Aorta (tissue), 5 donors: ENCODE measurements at places on chromosomes 3 and 15. TPM values are rescaled to one million over a fixed set of nuclear protein-coding genes. Genes with fewer than 3 reads are reported as not detected.

Gene PLA2G4F
- not detected for total RNA-seq

DNA sequence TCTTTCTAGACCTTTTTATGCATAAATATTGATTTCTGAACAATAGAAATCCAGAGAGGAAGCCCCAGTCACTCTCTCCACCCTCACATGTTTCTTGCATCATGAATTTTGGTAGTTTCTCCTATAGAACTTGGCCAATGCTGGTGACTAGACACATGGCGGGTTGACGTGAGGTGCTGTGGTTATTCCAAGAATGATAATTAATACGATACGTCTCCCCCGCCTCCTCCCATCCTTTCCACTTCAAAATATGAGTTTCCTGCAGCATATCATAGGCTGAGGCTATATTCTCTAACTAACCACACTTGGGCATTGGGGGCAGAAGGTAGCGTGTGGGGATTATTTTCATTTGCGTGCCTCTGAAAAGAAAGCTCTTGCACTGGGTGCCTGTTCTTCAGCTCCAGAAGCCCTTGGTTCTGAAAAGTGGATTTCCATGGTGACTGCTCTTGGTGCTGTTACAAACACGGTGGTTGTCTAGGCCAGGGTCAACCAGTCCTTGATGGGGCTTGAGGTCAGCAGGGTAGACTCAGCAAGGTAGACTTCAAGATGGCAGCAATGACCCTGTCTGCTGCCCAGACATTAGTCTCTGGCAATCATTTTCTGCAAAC is 5.3 kb downstream of the TNFSF10 start:
- H3K27ac ChIP-seq: no peak overlapping the region
- no peaks in the 10 kb centered on the region for H3K4me1 ChIP-seq
- H3K4me3 ChIP-seq: no peak overlapping the region
- H3K36me3 ChIP-seq: no peaks in the 10 kb centered on the region
- no peaks in the 10 kb centered on the region for H3K27me3 ChIP-seq
- no peak for DNase-seq

GRCh38 chr3:173653781-173654180 is 256.2 kb downstream of the NLGN1 start:
- no peak for DNase-seq
- no peak overlapping the region for H3K4me3 ChIP-seq
- no peaks in the 10 kb centered on the region for H3K4me1 ChIP-seq
- no peaks in the 10 kb centered on the region for H3K36me3 ChIP-seq
- H3K27ac ChIP-seq: no peak overlapping the region

- H3K27ac ChIP-seq: peak overlapping the region; percentile 91
- H3K36me3 ChIP-seq: no peaks in the 10 kb centered on the region
- H3K4me1 ChIP-seq: no peaks in the 10 kb centered on the region
- H3K27me3 ChIP-seq: no peaks in the 10 kb centered on the region
- no peak overlapping the region for H3K4me3 ChIP-seq
- DNase-seq: no peak
These were observed 6.3 kb downstream of the BHLHE40 start for GRCh38 chr3:4985330-4986174.

- H3K27ac ChIP-seq: no peak overlapping the region
- no peaks in the 10 kb centered on the region for H3K36me3 ChIP-seq
- no peaks in the 10 kb centered on the region for H3K4me1 ChIP-seq
- DNase-seq: no peak
- no peak overlapping the region for H3K4me3 ChIP-seq
- H3K27me3 ChIP-seq: no peaks in the 10 kb centered on the region
These were observed 433.4 kb upstream of the GBE1 start for GRCh38 chr3:82194870-82195269.

DNA sequence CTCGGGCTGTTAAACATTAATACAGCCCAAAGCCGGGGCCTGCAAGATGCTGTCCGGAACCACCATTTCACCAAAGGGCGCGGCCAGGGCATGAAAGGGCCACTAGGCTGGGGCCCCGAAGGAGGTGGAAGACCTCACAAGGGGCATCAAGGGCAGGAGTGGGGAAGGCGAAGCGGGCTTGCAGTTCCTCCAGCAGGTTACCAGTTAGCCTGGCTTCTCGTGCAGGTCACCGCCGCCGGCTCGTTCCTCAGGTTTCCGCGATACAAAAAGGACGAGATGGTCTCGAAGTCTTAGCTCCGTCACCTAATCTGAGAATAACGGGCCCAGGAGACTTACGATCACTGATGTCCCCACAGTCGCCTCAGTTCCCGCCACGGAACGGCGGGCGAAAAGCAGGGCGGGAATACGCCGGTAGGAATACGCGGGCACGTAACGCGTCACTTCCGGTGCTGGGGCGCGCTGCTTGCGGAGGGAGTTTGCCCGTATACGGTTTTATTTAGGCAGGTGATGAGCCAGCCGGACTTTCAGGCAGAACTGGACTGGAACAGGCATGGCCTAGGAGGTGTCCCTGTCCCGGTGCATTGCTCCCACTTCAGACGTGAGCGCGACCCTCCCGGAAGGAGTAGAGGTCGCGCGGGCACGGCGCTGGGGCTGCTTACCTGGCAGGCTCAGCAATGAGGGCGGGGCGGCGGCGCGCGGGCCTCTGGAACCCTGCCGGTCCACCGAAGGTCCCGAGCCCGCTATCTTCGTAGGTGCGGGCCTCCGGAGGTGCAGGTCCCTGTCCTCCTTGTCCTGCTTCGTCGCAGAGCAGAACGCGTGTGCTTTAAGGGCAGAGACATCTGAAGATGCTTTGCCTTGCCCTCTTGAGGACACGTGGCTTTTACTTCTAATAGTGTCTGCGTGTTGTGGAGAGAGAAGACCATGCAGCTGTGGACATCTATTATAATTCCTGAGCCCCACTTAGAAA is at the start of gene RFC4:
Gene RFC4, minus strand, starts transcription at position 394 of the 967 bp plus-strand sequence. CDS start 1,769 bp downstream, outside the sequence.
- peak; percentile 96 for DNase-seq
- peak within 1 kb of the TSS; percentile 80 for H3K4me3 ChIP-seq
- peaks cover 4% of the 10 kb centered on the region for H3K36me3 ChIP-seq
- H3K27me3 ChIP-seq: no peaks in the 10 kb centered on the region

DNA sequence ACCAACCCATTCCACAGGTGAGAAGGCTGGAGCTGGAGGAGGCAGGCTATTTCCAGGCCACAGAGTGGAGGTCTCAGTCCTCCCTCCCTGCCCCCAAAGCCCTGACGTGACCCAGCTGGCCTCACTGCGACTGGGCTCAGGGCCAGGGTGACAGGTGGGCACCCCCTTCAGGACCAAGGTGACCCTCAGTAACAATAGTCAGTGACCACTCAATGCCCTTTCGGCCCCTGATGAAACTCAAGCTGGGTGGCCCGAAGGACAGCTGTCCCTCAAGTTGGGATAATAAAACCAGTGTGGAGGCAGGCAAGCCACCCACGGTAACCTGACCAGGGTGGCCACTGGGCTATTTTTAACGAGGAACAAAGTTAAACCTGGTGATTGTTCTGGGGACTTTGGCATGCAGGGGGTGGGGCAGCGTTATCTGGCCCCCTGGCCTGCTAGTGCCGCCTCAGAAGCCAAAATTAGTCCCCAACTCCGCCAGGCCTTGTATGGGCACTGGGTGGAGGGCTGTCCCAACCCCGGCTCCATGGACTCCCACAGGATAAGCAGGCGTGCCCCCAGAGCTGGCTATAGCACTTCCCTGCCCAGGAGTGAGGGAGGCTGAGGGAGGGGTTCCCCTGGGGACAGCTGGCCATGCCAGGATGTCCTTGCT is 1.1 kb downstream of the TNNC1 start:
- H3K4me3 ChIP-seq: no peak overlapping the region
- no peaks in the 10 kb centered on the region for H3K4me1 ChIP-seq
- no peaks in the 10 kb centered on the region for H3K27me3 ChIP-seq
- DNase-seq: no peak

DNA sequence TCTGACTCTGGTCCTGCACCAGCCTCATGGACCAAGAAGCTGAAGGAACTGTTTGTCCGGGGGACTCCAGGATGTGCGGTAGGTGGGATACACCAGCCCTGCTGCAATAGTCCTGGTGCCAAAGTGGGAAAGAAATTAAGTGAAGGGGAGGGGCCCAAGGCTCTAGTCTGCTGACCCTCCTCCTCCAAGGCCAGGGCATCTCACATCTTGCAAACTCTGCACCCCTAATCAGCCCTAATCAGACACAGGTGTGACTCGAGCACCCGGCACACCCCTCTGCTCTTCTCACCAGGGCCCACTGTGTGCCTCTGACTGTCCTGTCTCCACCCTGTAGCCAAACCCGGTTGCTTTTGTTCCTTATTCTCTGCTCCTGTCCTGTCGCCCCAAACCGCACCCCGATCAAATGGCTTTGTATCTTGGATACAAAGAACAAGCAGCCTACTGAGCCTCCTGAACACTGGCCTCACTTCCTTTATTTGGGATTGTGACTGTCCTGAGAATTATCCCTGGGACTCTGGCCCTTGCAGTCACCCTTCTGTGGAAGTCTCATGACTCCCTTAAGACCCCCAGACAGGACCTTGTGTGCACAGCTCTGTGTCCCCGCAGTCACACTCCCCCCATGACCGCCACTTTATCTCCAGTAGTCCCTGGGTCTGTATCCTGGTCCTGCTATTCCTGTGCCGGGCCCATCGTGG is 26.7 kb upstream of the SLC41A3 start:
- no peak overlapping the region for H3K4me3 ChIP-seq
- DNase-seq: no peak
- H3K27ac ChIP-seq: no peak overlapping the region
